ENCODE measurements at places on chromosomes 2 and 18. TPM values are rescaled to one million over a fixed set of nuclear protein-coding genes. Genes with fewer than 3 reads are reported as not detected.

The TBR1 gene
- total RNA-seq = 53.7 TPM

The ELMOD3 gene
- total RNA-seq = 16.8 TPM

The PDCD1 gene
- total RNA-seq = not detected

The ANO7 gene
- total RNA-seq = 0.16 TPM

The C2orf72 gene
- 32.4 TPM for total RNA-seq

The SLC39A10 gene
- total RNA-seq = 154 TPM

The MRO gene
- total RNA-seq = 0.94 TPM

The PLCL1 gene
- total RNA-seq = 26.0 TPM

The IL36A gene
- not detected for total RNA-seq

The CERKL gene
- total RNA-seq = 1.1 TPM

The RAMP1 gene
- total RNA-seq = 2.7 TPM

The C18orf54 gene
- 8.7 TPM for total RNA-seq

The OLA1 gene
- 92.8 TPM for total RNA-seq

The GALR1 gene
- total RNA-seq = 0.16 TPM

The NT5DC4 gene
- not detected for total RNA-seq

The TRIM43 gene
- not detected for total RNA-seq

The FOXI3 gene
- 0.47 TPM for total RNA-seq

- DNase-seq = no peak
Measured at GRCh38 chr18:76983613-76984051, 149.0 kb downstream of the MBP start.

- no peak for DNase-seq
Measured at GRCh38 chr2:30300456-30301221, 69.3 kb downstream of the LBH start.

GRCh38 chr2:164655750-164656149 is 34.5 kb upstream of the GRB14 start:
- no peak for DNase-seq

DNA sequence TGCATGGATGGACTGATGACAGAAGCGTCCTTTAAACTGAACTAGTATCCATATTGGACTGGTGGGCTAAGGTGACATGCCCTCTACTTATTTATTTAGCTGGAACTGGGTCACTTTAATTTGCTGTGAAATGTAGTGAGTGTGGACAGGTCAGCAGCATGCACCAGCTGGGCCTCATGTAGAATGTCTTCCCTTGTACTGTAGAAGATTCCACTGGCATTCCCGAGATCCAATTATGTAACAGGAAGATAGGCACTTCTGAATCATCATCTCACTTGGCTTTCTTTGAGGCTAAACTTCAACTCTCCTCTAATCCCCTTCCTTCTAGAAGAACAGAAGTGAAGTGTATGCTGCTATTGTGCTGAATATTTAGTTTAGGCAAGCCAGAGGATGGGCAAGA is 296.2 kb downstream of the SLC8A1 start:
- DNase-seq = no peak

DNA sequence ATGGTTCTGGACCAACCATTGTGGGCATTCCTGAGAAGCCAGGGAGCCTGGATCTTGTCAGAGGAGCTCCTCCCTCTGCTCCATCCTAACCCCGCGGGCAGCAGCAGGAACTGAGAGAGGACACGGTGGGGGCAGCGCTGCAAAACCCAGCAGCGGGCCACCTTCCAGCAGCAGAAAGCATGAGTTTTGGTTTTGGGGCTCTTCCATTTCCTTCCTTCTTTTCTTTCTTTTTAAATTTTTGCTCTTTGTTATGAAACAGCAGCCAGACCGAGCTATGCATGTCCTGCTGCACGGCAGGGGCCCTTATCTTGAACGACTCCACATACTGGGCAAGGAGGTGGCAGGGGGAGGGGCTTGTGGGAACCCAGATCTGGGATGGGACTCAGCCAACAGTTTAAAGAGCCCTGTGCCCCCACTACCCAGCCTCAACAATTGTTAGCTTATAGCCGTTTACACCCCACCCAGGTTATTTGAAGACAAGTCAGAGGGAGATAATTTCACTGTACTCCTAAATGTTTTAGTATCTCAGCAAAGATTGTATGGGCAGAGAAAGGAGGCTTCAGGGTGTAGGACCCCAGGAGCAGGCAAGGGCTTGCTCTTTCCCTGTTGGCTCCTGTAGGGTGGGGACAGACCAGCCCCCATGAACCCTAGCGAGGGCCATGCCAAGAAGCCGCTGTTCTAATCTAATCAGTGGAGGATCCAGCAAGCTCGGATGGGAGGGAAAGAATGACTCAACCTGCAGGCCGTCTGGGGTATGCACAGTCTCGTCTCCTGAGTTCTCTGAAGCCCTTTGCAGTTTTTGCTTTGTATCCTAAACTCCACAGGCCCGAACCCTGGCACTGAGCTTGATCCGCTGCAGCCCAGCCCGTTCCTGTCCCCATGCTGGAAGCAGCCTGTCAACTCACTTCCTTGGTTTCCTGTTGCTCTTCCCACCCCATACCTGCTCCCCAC is 75.3 kb downstream of the LRRFIP1 start:
- DNase-seq = no peak

- no peak for DNase-seq
Measured at GRCh38 chr2:170218931-170219330, 41.0 kb downstream of the MYO3B start.

- no peak for DNase-seq
Measured at GRCh38 chr2:30656079-30656478, 151.2 kb downstream of the CAPN13 start.

GRCh38 chr2:231280846-231281245 is 82.4 kb downstream of the ARMC9 start:
- DNase-seq = no peak

GRCh38 chr2:42928161-42928691 is 135.8 kb upstream of the HAAO start:
- no peak for DNase-seq

DNA sequence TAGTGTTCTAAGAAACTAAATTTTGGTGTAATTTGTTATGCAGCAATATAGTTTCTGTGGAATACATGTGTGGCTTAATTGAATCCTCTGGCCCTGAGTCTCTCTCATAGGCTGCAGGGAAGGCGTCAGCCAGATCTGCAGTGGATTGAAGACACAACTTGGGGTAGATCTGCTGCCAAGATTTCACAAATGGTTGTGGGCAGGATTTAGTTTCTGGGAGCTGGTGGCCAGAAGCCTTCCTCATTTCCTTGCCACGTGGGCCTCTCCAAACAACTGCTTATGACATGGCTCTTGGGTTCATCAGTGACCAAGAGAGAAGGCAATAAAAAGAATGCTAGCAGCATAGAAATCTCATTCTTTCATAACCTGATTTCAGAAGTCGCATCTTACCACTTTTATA is 28.2 kb downstream of the CCDC102B start:
- DNase-seq = no peak

DNA sequence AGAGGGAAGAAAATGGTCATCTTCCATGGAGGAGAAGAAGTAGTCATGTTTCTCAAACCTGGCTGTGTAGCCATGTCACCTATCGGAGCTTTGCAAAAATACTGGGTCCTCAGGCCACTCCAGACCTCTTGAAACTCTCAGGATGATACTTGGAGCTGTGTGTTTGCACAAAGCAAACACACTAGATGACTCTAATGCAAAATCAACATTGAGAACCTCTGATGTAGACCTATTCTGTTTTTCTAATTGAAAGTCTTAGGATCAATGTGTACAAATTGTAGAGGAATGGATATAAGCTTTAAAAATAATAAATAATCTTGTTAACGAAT is 444.3 kb downstream of the RND3 start:
- DNase-seq = no peak

- DNase-seq = no peak
Measured at GRCh38 chr2:198417836-198418235, 613.4 kb downstream of the PLCL1 start.

- DNase-seq = no peak
Measured at GRCh38 chr2:207157731-207158130, 8.0 kb downstream of the KLF7 start.

GRCh38 chr2:144886862-144887261 is 366.9 kb upstream of the ZEB2 start:
- no peak for DNase-seq

DNA sequence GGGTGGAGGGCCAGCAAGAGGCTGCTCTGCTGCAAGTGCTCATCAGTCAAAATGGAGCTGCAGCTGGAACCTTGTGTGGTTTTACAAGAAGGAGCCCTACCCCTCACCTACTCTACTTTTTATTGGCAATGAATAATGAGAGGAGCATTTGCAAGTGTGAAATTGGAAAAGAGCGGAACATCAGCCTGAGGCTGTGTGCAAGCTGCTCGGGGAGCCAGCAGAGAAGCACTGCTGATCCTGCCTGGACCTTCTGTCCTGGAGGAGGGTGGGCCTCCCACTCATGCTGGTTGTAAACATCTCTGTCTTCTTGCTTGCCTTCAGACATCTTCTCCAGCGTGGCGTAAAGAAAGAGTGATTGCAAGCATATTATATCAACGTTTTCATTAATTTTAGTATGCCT is 256.2 kb downstream of the DLGAP1 start:
- no peak for DNase-seq

- peak; percentile 18 for DNase-seq
Measured at GRCh38 chr2:232843834-232844233, 26.2 kb upstream of the SNORC start.

GRCh38 chr2:26970928-26971627 is 641 bp downstream of the MAPRE3 start:
- no peak for DNase-seq

DNA sequence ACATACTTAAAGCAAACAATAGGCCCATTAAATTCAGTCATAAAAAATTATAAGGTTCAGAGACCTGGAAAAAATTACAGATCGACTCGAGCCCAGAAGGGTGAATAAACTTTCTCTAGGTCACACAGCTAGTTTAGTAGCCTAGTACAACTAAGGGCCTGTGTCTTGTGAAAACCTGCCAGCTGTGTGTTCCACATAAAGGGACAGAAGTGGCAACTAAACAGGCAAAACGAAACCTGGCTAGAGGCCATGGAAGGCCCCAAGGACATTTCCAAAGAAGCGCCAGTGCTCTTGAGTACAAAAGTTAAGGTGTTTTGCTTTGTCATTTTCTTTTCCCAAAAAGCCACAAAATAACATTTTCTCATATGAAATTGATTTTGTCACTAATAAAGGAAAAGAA is 164.9 kb downstream of the L3MBTL4 start:
- no peak for DNase-seq

DNA sequence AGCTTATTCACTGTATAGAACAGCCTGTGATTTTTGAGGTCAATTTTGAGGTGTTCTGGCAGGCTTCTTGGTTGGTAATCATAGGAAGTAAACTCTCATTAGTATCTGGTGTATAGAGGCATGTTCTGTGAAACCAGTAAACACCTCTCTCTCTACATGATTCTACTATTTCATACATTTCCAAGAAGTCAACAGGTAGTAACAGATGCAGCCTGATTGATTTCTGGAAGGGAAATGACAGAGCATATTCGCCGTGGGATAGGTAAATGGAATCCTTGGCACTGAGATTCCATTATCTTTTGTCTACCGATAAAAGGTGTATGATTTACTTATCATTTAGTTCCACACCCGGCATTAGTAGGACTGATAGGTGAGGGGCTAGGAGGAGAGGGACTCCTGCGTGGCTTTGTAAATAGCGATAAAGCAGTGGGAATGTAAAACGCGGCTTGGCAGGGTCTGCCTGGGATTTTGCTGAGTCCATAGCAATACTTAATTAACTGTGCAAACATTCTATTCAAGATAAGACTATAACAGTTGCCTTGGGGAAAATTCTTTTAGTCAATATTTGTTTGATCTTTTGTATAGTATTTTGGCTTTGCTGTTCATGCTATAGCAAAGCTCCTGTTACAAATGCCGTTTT is 32.3 kb downstream of the LYPD6B start:
- DNase-seq = no peak

- DNase-seq = no peak
Measured at GRCh38 chr2:176725873-176726645, 456.8 kb downstream of the MTX2 start.

DNA sequence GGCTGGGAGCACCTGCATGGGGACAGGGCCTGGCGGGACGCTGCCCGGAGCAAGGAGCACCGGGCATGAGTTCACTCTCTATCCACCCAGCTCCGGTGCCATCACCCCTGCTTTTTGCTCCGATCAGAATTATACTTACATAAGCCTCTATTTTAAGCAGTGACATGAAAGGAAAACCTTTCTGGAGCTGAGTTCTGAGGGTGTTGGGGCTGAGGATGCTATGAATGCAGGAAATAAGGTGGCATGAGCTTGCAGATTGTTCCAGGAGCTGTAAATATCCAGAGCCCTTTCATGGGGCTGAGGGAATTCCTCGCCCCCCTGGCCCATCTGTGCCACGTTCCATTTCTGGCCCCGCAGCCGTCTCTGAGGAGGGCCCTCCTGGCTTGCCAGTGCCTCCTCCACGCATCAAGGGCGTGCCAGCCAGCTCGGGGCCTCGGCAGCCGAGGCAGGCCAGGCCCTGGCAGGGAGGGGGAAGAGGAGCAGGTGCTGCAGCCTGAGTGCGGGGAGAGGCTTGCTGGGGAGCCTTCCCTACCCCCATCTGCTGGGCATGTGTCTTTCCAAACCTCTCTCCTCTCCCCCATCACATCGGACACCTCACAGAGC is 91.7 kb upstream of the MCFD2 start:
- peak; percentile 50 for DNase-seq

DNA sequence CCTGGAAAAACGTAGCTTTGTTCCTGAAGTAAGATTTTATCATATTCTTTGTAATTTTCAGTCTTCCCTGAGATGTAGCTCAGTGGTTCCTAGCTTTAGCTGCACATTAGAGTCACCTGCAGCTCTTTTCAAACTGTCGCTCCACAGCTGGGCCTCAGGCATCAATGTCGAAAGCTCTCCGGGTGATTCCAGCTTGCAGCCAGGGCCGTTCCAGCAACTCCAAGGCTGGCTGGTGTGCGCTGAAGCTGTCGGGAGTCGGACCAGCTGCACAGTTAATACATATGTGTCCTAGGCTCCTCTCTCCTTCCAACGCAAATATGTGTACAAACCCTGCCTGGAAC is 609 bp upstream of the ZNF2 start:
- no peak for DNase-seq

GRCh38 chr18:57269756-57270155 is 82.6 kb upstream of the ST8SIA3 start:
- DNase-seq = no peak

GRCh38 chr2:238927746-238928519 is 80.0 kb downstream of the TWIST2 start:
- no peak for DNase-seq

DNA sequence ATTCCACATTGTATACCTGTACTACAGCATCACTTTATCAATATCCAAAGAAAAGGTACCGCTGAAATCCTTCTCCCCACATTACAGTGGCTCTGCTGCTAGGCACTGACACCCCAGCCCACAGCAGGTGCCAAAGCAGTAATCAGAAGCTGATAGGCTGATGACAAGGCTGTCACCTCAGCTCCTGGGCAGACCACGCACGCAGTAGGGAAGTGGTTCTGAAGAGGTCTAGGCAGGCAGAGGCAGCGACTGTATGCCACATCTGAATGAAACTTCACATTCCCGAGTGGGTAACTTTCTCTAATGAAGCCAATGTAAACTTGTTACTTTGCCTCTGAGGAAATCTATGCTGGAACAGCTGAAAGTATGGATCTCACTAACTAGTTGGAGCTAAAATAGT is 113.0 kb downstream of the MEP1B start:
- no peak for DNase-seq

DNA sequence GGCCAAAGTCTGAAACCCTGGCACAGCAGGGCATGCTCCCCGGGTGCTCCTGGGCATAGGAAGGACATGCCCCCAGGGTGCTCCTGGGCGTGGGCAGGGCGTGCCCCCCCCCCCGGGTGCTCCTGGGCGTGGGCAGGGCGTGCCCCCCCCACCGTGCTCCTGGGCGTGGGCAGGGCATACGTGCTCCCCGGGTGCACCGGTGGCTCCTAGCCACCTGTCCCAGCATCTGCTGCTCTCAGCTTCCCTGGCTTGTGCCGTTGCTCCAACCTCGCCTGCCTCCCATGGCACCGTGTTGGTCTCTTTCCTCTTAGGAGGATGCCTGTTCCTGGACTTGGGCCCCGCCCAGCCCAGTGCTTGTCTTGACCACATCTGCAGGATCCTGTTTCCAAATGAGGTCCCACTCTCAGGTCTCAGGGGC is 95.6 kb upstream of the CTDP1 start:
- DNase-seq = no peak
